ENCODE measurements at places on chromosomes 7 and 10.

DNA sequence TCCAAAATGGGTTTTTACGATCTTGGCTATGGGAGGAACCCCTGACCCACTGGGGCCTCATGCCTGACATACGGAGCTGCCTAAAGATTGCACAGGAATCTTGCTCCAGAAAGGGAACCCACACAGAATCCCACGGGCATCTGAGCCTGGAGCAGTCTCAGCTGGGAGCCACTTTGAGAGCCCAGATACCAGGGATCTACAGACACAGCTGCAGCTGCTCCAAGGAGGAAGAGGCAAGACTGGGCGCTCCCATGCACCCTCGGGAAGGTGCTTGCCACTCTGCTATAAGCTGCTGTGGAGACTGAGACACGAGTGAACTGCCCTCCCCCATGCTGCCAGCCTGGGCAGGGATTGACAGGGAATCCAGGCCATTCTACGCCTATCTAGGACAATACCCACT, 202.5 kb downstream of the REEP3 start:
- no peak for DNase-seq

GRCh38 chr7:128318691-128319090, 25.0 kb downstream of the RBM28 start:
- no peak for DNase-seq

- DNase-seq, result no peak
These were observed 39.8 kb downstream of the FOXI2 start for GRCh38 chr10:127776816-127777215.

DNA sequence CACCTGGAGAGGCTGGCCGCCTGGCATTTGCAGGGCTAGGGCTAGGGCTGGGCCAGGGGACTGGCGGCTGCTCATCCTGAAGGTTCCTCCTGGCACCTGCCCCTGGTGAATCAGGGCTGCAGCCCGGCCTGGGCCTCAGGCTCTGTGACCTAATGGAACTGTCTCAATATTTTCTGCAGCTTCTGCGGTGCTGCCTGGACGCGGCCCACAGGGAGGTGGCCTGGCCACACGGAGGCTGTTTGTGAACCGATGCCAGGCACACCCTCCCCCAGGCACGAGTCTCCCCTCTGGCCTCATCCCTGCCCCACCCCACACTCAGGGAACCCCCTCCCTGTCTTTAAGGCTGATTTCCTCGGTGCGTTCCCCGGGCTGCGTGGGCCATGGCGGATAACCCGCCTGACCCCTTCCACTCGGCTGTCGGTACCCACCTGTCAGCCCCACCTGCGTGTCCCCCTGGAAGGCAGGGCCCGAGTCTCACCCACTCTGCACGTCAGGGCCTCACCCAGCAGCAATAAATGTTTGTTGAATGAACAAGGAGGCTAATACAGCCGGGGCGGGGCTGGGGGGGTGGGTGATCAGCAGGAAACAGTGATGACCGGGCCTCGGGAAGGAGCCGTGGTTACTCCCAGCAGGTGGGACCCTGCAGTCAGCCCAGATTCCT, 54.5 kb upstream of the DNAJB6 start:
- peak; percentile 79 for DNase-seq

- DNase-seq, result no peak
These were observed 624 bp upstream of the ZNF783 start for GRCh38 chr7:149261316-149261828.
